ENCODE measurements at places on chromosomes 16 and 17.

DNA sequence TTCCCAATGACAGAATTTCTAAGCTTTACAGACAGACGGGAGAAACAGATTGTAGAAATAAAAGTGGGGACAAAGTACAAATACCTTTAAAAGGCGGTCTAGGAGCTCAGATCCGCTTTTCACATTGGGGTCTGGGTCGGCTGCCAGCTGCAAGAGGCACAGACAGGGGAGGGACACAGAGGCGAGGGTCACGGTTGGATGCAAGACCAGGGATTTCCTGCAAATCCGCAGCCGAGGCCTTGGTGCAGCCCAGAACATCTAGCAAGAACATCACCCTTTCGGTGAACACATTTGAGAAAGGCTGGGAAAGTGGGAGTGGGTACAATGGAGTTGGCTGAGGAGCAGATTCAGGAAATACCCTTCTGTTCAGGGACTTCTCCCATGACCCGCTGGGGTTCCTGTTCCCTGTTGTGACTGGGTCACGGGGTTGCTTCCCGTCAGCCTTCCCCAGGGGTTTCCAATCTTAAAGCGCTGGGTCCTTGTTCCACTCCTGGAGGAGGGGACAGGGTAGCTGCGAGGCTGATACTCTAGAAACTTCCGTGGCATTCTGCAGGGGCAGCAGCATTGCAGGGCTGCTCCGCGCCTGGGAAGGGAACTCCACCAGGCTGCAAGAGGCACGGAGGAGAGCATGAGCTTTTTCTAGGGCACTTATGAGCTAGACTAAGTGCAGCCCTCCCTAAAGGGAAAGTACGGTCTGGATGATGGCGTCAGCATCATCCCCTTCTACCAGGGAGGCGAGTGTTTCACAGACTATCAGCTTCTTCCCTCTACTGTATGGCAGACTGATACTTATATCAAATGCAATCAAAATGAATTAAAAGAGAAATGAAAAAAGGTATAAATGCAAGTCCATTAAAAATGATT, 16.0 kb downstream of the VAC14 start:
- DNase-seq: no peak

GRCh38 chr16:84156342-84156784, 11.3 kb downstream of the DNAAF1 start:
- DNase-seq: no peak

GRCh38 chr16:88491560-88492310, 38.7 kb downstream of the ZFPM1 start:
- no peak for DNase-seq

DNA sequence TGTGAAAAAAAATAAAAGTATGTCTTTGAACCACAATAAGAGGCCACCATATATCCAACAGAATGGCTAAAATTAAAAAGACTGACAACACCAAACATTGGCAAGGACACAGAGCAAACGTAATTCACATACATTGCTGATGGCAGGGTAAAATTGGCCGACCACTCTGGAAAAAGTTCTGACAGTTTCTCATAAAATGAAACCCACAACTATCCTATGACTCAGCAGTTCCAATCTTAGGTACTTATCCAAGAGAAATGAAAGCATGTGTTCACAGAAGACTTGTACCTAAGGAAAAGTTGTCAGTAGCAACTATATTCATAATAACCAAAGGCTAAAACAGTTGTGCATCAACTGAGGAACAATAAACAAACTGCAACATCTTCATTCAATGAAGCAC, 357.3 kb upstream of the XYLT1 start:
- no peak for DNase-seq

DNA sequence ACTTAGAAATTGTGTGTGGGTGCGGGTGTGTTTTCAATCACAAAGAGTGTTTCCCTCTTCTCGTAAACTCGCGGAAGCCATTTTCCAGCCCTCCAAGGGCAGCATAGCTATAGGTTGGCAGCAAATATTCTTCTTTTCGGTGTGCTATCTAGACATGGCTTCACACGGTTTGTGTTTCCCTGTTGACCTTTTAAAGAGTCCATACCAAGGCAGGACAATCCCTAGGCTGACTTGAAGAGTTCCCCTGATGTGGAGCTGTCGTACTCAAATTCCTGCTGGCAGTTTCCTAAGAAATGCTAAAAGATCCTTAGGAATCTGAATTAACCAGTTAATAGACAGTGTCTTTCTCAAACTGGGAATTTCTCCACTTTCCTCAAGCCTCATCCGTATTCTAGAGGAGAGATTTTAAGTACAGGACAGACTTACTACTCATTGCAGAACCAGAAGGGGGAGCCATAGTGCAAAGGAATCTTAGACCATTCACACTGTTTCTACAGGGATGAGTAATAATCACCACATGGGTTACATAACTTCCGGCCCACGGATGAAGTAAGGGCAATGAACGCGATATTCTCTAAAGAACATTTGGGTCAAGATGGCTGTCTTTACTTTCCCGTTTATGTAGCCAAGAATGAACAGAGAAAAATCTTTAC, 288.6 kb upstream of the ELAC2 start:
- DNase-seq: no peak

DNA sequence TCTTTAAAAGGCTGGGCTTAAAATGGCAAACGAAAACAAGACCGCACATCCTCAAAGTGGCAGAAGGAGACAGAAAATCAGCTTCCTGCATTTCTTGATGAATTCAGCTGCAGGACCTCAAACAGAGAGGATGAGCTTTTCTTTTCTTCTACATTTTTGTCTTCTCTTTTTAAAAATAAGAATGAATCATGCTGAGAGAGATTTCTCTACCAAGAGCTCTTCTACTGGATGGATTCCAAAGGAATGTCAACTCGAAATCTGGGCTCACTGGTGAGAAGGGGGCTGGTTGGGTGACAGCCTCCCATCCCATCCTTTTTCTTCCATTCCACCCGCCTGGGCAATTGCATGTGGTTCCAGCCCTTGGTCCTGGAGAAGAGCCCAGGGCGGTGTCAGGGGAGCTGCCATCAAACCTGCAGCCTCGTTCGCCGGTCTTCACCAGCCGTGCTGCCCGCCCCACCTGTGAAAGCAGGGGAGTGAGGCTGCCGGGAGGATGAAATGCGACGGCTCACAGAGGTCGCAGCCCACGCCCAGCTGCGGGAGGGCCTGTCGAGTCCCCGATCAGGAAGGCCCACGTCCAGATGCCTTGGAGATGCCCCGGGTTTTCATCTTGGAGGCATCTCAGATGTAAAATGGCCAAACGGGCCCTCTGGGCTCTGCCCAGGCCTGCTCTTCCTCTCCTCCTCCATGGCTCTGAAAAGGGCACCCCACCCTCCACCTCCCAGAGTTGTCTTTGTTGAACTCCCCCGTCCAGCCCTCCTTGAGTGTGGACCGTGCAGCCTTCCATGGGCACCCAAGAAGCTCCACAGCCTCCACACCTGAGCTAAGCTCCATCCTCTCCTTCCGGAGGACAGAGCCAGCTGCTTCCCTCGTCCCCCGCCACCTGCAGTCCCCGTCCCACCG, 121.9 kb downstream of the FOXL1 start:
- no peak for DNase-seq

Measured in GM12892 (cell line).